ENCODE measurements at places on chromosomes 6 and 20.

- no peak for ATAC-seq
These were observed 49.7 kb downstream of the SLC22A23 start for GRCh38 chr6:3406891-3407809.

GRCh38 chr6:75349262-75349984, 64.8 kb upstream of the TMEM30A start:
- no peak for ATAC-seq

DNA sequence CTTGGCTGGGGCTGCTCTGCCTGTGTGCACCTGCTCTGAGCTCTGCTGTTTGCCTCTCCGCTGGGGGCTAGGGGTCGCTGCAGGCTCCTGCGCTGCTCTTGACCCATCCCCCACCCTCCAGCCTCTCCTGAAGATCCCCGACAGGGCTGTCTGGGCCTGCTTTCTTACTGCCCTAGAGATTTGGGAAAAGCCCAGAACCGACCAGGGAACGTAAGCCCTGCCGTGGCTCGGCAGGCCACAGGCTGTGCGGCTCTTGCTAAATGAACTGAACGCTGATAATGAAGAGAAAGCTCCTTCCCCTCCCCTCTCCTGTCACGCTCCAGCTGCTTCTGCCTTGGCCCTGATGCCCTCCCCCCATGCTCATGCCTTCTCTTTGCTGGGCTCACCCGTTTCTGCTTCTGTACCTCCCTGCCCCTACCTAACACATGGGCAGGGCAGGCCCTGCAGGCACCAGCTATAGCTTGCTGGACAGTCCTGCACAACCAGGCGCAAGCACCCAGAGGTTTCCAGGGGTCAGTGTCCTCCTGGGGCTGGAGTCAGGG, 32.0 kb upstream of the PCMTD2 start:
- ATAC-seq: no peak

DNA sequence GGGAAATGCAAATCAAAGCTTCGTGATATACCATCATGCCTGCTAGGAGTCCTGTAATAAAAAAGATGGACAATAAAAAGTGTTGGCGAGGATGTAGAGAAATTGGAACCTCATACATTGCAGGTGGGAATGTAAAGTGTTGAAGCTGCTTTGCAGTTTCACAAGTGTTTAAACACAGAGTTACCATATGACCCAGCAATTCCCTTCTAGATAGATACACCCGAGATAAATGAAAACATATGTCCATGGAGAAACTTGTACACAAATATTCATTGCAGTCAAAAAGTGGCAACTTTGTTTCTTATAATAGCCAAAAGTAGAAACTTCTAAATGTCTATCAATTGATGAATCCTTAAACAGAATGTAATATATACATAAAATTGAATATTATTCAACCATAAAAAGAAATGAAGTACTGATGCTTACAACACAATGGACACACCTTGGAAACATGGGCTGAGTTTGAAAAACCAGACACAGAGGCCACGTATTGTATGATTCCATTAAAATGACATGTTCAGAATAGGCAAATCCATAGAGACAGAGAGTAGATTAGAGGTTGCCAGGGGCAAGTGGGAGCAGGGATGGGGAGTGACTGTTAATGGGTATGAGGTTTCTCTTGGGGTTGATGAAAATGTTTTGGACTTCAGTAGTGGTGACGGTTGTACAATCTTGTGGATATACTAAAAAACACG, 20.8 kb upstream of the ERVFRD-1 start:
- no peak for ATAC-seq

DNA sequence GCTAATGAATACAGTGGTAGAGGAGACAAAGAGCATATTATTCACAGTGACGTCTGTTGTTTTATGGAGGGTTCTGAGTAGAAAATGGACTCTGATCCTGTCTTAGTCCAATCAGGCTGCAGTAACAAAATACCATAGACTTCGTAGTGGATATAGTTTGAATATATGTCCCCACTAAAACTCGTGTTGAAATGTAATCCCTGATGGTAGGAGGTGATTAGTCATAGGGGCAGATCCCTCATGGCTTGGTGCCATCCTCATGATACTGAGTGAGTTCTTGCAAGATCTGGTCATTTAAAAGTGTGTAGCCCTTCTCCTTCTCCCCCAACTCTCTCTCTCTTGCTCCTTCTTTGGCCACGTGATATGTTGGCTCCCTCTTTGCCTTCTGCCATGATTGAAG, 82.5 kb downstream of the CD83 start:
- ATAC-seq: no peak

- ATAC-seq: peak; percentile 18
These were observed 6.8 kb upstream of the BTN1A1 start for GRCh38 chr6:26493258-26493657.

GRCh38 chr6:149317644-149318571, at the start of gene TAB2:
Gene TAB2, plus strand, starts transcription at chr6:149317712. Its CDS starts 52,286 bp downstream, at chr6:149369998.
- ATAC-seq: peak; percentile 52

GRCh38 chr20:47964149-47964548, 178.9 kb upstream of the SULF2 start:
- no peak for ATAC-seq

DNA sequence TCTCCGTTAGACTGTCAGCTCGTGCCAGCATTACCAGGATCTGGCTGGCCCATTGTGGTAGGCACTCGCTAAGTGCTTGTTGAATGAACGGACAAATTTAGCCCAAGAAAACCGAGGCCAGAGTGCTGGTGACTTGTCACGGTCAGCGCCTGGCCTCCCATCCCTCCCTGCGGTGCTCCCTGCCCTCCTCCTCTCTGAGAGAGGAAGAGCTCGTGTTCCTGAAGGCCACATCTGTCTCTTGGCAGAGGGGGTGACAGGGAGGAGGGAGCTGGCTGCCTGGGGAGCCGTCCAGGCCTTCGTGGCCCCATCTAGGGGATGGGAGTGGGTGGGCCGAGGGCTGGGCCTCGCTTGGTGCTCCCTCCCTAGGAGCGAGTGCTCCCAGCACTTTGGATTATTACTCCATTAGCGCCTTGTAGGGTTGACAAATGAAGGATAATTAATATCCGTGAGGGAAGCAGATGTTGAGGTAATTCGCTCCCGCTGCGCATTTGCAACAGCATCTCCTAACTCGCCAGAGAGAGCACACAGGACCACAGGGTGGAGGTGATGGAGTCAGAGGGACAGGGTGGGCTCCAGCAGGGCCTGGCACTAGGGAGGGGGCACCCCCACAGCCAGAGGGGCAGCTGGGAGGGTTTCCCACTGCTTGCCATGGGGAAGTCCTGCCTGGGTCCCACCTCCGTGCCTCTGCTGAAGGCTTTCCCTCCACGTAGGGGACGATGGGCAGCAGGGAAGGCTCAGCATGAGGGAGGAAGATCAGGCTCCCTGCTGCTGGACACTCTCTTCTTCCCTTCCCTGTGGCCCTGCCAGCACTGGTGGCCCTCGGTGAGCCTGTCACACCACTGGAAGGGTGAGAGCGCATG, 37.0 kb downstream of the VSTM2L start:
- no peak for ATAC-seq

GRCh38 chr20:62495749-62496567, 20.2 kb upstream of the GATA5 start:
- ATAC-seq: no peak

- ATAC-seq: no peak
These were observed 22.9 kb upstream of the HLA-B start for GRCh38 chr6:31379850-31380249.

DNA sequence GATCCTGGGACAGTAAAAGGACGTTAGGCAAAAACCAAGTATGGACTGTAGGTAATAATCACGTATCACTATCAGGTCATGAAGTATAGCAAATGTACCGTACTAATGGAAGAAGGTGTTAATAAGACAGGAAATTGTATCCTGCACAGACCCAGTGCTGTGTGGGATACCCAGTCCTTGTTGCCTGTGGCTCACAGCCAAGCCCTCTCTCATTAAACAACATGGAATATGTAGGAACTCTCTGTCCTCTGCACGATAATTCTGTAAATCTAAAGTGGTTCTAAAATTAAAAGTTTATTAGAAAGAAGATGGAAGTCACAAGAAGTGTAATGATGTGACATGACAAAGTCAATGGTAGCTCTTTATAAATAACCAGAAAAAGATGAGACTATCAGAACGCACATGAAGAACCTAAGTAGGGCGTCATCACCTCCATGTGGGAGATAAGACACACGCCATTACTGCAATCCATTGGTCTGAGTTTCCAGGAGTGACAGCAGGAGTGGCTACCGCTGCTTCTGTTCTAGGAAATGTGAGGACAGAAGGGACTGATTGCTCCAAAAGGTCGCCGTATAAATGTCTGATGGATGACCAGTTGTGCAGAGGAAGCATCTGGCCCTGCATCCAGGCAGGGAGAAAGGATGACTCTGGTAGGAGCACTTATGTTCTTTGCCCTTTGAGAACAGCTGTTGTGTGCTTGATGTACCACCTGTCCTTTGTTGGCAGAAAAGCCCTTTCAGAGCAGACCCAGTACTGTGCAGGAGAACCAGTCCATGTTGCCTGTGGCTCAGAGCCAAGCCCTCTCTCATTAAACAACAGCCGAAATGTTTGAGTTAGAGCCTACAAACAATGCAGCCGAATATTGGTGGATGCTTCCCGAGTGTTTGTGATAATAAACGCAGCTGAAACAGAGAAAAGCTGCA, 125.6 kb downstream of the FIG4 start:
- no peak for ATAC-seq

- ATAC-seq: no peak
These were observed 28.1 kb downstream of the RIOK1 start for GRCh38 chr6:7417684-7418083.

DNA sequence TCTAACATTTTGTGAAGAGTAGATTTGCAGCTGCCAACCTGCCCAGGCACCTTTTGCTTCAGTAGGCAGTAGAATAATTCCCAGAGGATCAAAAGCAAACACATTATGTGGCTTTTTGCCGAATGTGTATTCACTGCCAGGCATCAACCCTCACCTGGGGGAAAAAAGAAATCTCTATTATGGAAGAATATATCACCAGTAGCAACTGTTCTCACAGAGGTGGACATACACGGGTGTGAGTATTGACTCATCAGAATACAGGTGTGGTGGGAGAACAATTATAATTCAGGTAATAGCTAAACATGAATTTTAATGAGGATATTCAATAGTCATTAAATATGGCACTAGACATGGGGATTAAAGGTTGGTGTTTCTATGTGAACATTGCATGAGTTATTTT, 910.7 kb downstream of the TFAP2A start:
- no peak for ATAC-seq

DNA sequence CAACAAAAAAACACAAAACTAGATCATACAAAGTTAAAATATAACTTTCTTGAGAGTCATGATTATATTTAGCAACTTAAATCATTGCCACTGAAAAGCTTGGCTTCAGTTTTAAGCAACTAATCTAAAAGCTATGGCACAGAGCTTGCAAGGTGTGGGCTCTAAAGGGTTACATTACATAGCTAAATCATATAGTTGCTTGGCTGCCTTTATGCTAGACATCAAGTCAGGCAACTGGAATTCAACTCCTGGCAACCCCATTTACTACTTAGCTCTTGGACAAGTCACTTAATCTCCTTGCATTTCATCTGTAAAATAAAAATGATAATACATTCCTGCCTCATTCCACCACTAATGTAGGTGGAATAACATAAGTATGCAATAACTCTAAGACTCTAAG, 40.9 kb upstream of the GCM1 start:
- no peak for ATAC-seq

- no peak for ATAC-seq
These were observed 145.5 kb upstream of the ZNF217 start for GRCh38 chr20:53738945-53739798.

GRCh38 chr6:119255492-119255891, 94.1 kb downstream of the MAN1A1 start:
- peak; percentile 81 for ATAC-seq

- ATAC-seq: peak; percentile 32
These were observed 1.1 kb upstream of the PHF10 start for GRCh38 chr6:169725125-169726048.

- ATAC-seq: no peak
These were observed 138.5 kb downstream of the RCAN2 start for GRCh38 chr6:46352541-46353268.

DNA sequence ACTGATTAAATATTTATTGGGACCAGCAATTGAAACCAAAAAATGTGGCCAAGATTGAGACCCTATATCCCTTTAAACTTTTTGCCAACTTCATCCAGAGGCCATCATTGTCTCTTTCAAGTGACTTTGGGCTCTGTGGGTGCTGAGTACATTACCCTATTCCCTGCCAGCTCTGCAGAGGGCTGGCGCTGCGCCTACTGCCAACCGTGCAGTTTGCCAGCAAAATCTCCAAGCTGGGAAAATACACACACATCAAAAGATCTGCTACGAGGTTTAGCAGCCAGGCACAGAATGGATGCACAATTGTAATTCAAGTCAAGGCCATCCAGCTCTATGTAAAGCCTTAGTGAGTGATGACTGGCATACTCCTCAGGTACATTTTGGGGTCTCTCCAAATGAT, 125.0 kb downstream of the CBLN4 start:
- ATAC-seq: no peak

GRCh38 chr6:87661503-87661902, 40.5 kb downstream of the AKIRIN2 start:
- ATAC-seq: no peak

GRCh38 chr6:54335871-54336270, 27.6 kb downstream of the TINAG start:
- no peak for ATAC-seq

GRCh38 chr6:168950858-168951214, 302.8 kb downstream of the THBS2 start:
- no peak for ATAC-seq

Data from activated T-helper 17 cell treated with anti-CD3 and anti-CD28 coated beads, Interleukin-2, amount 50 U/mL, for 72 hours (primary cell).